ENCODE measurements at places on chromosomes 5 and 9. TPM values are rescaled to one million over a fixed set of nuclear protein-coding genes. Genes with fewer than 3 reads are reported as not detected.
A peak's percentile ranks its signal among the peaks of the same experiment; 100 is the strongest.

FGD3 gene
- 4.9 TPM for total RNA-seq

TMEM174 gene
- not detected for total RNA-seq

CBY3 gene
- not detected for total RNA-seq

GHR gene
- 1.8 TPM for total RNA-seq

GRCh38 chr9:98045234-98046179 is 11.0 kb upstream of the NANS start:
- H3K36me3 ChIP-seq = no peaks in the 10 kb centered on the region
- no peak overlapping the region for H3K27ac ChIP-seq
- H3K4me1 ChIP-seq = no peaks in the 10 kb centered on the region
- DNase-seq = no peak

DNA sequence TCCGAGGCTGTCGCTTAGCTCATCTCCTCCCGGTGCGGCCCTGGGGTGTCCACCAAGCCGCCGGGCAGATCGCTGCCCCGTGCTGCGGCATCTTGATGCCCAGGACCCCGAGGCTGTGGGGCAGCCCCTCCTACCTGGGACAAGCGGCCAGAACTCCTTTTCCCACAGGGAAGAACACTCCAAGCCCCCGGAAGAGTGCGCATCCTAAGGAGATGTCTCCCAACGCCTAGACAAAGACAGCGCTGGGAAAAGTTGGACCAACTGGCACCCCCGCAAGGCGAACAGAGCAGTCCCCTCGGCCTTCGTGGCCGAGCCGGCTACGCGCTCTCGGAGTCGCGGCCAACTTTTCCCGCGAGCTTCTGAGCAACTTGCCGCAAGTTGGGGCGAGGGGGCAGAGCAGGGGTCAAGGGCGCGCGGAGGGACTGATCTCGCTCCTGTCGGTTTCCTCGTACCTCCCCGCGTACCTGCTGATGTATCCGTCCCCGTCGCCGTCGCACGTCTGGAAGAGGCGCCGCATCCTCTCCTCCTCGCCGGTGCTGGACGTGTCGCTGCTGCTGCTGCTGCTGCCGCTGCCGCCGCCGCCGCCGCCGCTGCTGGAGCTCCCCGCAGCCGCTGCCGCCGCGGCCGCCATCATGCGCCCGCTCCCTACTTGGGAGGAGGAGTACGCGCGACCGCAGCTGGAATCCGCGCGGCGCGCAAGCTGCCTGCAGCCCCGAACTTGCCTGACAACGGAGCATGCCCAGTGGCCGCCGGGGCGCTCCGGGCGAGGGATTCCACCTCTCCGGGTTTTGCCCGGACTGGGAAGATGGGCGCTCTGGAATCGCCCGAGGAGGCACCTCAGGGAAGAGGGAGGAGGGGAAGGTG is at the start of gene MCC:
TSS of gene MCC (minus strand) at position 673 of the 864 bp plus-strand sequence.
- DNase-seq = peak; percentile 70
- no peaks in the 10 kb centered on the region for H3K27me3 ChIP-seq
- H3K4me3 ChIP-seq = peak within 1 kb of the TSS; percentile 53
- H3K36me3 ChIP-seq = no peaks in the 10 kb centered on the region
- H3K27ac ChIP-seq = peak within 1 kb of the TSS; percentile 18

GRCh38 chr5:76497986-76498717 is 95.1 kb downstream of the IQGAP2 start:
- no peaks in the 10 kb centered on the region for H3K36me3 ChIP-seq
- H3K27ac ChIP-seq = no peak overlapping the region

DNA sequence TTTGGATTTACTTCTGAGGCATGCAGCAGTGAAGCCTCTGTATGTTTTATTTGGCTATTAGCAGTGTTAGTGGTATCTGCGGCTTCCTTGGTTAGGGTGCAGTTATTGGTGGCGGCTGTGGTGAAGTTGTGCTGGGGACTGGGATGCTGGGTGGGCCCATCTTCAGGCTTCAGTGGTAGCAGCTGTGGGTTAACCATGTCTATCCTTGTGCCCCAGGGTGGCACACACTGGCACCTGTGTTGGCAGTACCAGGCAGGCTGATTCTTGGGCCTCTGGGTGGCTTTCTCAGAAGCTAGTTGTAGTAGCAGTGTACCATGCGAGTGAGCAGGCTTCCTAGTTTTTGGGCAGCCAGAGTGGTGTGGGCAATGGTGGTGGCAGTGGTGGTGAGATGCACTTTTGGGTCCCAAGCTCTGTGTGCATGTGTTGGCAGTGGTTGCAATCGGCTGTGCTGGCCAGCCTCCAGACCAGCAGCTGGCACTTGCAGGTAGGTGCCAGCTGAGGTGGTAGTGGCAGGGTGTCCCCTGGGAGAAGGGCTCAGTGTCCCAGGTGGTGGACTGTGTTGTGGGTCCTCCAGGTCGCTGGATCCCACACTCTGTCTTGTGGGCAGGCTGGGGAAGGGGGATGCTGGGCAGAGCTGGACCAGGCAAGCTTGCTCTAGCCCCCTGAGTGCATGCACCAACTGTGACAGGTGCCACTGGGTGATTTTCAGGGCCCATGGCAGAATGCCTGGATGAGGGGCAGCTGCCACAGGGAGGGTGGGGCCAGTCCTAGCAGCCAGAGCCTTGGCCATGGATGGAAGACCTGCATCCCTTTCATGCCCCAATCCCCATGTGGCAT is 13.6 kb downstream of the AHRR start:
- no peaks in the 10 kb centered on the region for H3K36me3 ChIP-seq
- H3K4me3 ChIP-seq = no peak overlapping the region
- DNase-seq = no peak
- no peak overlapping the region for H3K27ac ChIP-seq

GRCh38 chr9:113154946-113155345 is 4.1 kb downstream of the SLC31A2 start:
- no peak for DNase-seq
- no peak overlapping the region for H3K4me3 ChIP-seq
- H3K4me1 ChIP-seq = no peaks in the 10 kb centered on the region
- no peaks in the 10 kb centered on the region for H3K36me3 ChIP-seq
- H3K27ac ChIP-seq = no peak overlapping the region

DNA sequence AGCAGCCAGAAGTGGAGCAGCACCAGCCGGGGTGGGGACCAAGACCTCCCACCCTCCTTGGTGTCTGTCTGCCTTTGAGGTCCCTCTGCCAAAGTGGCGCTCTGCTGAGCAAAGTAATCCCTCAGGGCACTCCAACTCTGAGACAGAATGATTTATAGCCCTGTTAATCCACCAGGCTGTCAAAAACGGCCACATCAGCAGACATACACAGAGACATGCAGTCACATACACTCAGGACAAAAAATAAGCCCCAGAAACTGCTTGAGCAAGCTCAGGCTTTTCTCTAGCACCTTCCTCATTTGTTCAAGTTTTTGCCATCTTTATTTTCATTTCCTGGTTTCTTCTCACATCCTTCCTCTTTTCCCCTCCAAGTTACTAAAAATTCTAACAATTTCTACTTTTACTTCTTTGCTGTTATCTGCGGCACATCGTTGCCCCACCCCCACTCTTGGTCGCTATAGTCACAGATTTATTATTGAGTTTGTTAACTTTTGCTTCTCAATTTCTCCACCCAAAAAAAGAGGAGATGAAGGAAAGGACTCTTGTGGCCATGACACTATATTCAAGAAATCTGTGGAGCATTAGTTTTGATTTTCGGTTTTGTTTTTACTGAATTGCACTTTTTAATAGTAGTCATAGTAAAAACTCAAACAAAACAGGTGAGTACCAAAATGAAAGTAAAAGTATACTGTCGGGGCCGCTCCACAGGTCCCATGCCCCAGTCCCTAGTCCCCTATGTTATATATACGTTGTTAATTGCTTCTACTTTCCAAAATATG is 17.4 kb upstream of the ADRB2 start:
- no peak for DNase-seq
- H3K27me3 ChIP-seq = no peaks in the 10 kb centered on the region
- no peak overlapping the region for H3K4me3 ChIP-seq
- H3K4me1 ChIP-seq = no peaks in the 10 kb centered on the region
- H3K36me3 ChIP-seq = no peaks in the 10 kb centered on the region

DNA sequence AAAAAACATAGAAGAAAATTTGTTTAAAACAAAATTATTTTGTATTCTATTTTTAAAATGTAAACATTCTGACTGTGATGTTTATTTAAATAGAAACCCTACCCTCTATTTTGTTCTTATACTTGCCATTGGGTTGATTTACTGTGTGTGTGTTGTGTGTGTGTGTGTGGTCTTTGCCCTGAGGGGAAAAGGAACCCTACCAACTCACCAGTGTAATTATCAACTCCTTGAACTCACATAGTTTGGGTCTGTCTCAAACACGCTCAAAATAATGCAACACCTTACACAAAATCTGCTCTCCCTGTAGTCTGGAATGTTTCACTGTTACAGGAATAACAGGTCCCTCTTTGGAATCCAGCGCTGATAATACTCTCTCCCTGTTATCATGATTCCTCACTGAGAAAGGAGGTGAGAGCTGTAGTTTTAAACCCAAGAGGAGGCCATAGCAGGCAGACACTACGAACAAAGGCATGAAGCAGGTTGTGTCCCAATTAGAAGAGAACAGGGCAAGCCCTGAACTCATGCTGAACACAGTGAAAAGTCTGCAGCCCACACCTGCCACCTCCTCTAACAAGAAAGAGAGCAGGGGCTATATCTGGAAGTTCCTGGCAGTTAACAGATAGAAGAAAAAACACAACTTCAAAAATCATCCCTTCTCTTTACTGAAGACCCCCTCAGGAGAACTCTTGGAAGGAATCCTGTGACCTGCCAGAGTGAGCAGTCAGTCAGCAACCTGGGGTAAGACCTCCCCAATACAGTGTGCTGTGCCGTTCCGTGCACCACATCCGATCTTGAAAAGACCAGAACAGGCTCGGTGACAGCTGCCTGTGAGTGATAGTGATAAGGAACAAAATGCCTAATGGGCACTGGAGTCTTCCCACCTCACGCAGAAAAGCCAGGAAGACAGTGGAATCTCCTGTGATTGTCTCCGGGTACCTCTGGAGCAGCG is 608.1 kb upstream of the ADAMTS16 start:
- no peaks in the 10 kb centered on the region for H3K36me3 ChIP-seq
- DNase-seq = no peak
- no peaks in the 10 kb centered on the region for H3K4me1 ChIP-seq
- no peak overlapping the region for H3K27ac ChIP-seq
- H3K4me3 ChIP-seq = no peak overlapping the region

GRCh38 chr5:196350-196749 is 5.1 kb downstream of the LRRC14B start:
- no peak overlapping the region for H3K27ac ChIP-seq
- H3K4me1 ChIP-seq = no peaks in the 10 kb centered on the region
- H3K27me3 ChIP-seq = no peaks in the 10 kb centered on the region
- H3K36me3 ChIP-seq = no peaks in the 10 kb centered on the region

GRCh38 chr5:101326766-101327165 is 423.7 kb upstream of the ST8SIA4 start:
- DNase-seq = no peak
- H3K27me3 ChIP-seq = no peaks in the 10 kb centered on the region
- H3K27ac ChIP-seq = no peak overlapping the region
- no peaks in the 10 kb centered on the region for H3K36me3 ChIP-seq
- no peak overlapping the region for H3K4me3 ChIP-seq

DNA sequence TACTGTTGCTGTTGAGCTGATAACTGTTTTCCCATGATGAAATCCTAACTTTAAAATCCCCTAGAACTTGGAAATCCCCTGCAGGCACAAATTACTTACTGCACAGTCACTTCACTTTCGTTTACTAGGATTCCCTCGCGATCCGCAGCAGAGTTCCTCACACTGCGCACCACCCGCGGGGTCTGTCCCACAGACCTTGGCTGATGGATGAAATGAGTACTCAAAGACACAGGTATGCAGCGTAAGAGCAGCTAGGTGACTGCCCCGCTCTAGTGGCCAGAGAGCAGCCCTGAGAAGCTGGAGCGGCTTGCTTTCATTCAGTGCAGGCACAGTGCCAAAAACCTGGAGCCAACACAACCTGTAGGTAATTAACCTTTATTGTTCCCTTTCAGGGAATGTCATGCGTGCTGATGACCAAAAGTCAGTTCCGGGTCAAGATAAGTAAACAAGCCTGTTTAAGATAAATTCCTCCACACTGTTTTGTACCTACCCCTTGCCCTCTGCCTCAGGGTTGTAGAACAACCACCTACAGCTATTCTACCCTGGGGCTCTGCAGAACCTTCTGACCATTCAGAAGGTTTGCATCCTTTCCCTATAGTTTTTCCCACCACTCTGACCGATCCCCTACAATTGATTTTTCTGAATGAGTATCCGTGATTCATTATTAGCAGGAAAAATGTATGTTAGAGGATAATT is 191.2 kb downstream of the CDH9 start:
- no peak overlapping the region for H3K4me3 ChIP-seq
- H3K27ac ChIP-seq = no peak overlapping the region
- no peaks in the 10 kb centered on the region for H3K36me3 ChIP-seq
- no peaks in the 10 kb centered on the region for H3K27me3 ChIP-seq

DNA sequence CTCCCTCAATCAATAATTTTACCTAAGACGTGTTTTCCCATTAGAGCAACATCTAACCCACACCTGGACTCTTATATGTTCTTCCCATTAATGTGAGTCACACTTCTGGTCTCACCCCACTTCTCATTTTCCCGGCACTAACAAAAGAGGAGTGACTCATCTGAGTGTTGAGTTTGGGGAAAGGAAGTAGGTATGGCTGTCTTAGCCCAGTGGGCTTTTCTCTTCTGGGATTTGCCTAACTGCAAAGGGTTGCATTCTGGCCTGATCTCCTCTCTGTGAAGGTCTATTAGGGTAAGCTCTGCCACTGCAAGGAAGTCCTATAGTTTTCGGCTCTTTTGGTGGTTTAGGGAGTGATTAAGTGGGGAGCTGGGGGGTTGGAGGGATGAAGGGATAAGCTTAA is 195.6 kb downstream of the KIAA0825 start:
- no peak overlapping the region for H3K27ac ChIP-seq
- no peaks in the 10 kb centered on the region for H3K4me1 ChIP-seq
- H3K27me3 ChIP-seq = no peaks in the 10 kb centered on the region
- no peaks in the 10 kb centered on the region for H3K36me3 ChIP-seq

GRCh38 chr5:115260248-115260647 is 2.4 kb downstream of the PGGT1B start:
- no peak overlapping the region for H3K27ac ChIP-seq
- H3K27me3 ChIP-seq = no peaks in the 10 kb centered on the region
- no peak overlapping the region for H3K4me3 ChIP-seq
- H3K4me1 ChIP-seq = no peaks in the 10 kb centered on the region
- H3K36me3 ChIP-seq = no peaks in the 10 kb centered on the region
- DNase-seq = no peak

DNA sequence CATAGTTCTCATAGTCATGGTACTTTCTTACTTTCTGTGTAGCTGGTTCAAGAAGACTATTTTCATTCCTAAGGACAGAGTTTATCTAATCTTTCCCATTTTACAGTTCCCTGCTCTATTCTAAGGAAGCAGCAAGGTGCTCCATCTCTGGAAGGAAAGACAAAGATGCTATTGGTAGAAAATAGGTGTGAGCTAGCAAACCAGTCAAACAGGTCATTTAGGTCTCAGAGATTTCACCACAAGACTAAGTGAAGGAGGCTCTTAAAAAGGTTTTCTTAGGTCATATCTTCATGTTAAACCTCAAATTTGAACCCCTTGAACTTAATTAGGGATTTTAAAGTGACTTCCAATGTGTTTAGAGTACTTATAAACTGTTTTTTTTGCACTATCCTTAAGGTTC is 62.6 kb downstream of the ADAMTSL1 start:
- H3K27ac ChIP-seq = no peak overlapping the region
- no peaks in the 10 kb centered on the region for H3K27me3 ChIP-seq
- H3K4me3 ChIP-seq = no peak overlapping the region
- H3K36me3 ChIP-seq = no peaks in the 10 kb centered on the region

GRCh38 chr9:106830527-106831150 is 32.3 kb upstream of the ZNF462 start:
- DNase-seq = peak; percentile 46
- H3K27ac ChIP-seq = peak overlapping the region; percentile 71
- no peaks in the 10 kb centered on the region for H3K36me3 ChIP-seq
- no peak overlapping the region for H3K4me3 ChIP-seq
- H3K4me1 ChIP-seq = no peaks in the 10 kb centered on the region
- H3K27me3 ChIP-seq = no peaks in the 10 kb centered on the region

- H3K27me3 ChIP-seq = no peaks in the 10 kb centered on the region
- no peaks in the 10 kb centered on the region for H3K36me3 ChIP-seq
- DNase-seq = no peak
These were observed 43.6 kb upstream of the FBXW11 start for GRCh38 chr5:172050080-172050479.

All from uterus (tissue), 4 donors.